ENCODE measurements at places on chromosomes 16 and 17. TPM values are rescaled to one million over a fixed set of nuclear protein-coding genes. Genes with fewer than 3 reads are reported as not detected.

- H3K27me3 ChIP-seq, result no peaks in the 10 kb centered on the region
- no peaks in the 10 kb centered on the region for H3K4me1 ChIP-seq
- H3K4me3 ChIP-seq, result no peak overlapping the region
- no peak overlapping the region for H3K27ac ChIP-seq
- H3K36me3 ChIP-seq, result no peaks in the 10 kb centered on the region
- DNase-seq, result no peak
Measured at GRCh38 chr17:62643496-62643895, 16.0 kb downstream of the MRC2 start.

The GJD3 gene
- total RNA-seq, result 0.56 TPM

The KRTAP3-1 gene
- not detected for total RNA-seq

DNA sequence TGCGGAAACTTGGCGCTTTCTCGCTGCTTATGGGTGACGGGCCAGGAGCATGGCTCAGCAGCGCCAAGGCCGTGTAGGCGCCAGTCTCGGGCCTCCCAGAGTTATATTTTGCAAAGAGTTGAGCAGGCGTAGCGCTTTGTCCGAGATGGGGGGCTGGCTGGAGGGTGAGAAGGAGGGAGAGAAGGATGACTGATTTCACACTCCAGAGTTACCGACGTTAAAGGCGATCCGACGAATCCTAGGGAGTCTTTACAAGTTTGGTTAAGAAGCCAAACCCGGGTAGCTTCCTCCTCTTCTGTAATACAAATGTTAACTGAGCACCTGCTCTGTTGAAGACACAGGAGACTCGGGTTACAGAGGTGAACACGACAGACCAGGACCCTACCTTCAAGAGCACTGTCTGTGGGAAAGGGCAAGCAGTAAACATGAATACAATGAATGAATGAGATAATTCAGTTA, 782 bp downstream of the POLR2A start:
- H3K27ac ChIP-seq, result peak overlapping the region; percentile 100
- H3K4me3 ChIP-seq, result peak overlapping the region; percentile 8
- H3K36me3 ChIP-seq, result no peaks in the 10 kb centered on the region
- no peaks in the 10 kb centered on the region for H3K27me3 ChIP-seq
- no peak for DNase-seq

The C17orf107 gene
- 3.1 TPM for total RNA-seq

GRCh38 chr17:52674686-52675085, 516.2 kb upstream of the CA10 start:
- H3K36me3 ChIP-seq, result no peaks in the 10 kb centered on the region
- no peak for DNase-seq
- H3K4me3 ChIP-seq, result no peak overlapping the region
- no peaks in the 10 kb centered on the region for H3K4me1 ChIP-seq
- H3K27me3 ChIP-seq, result no peaks in the 10 kb centered on the region

- H3K36me3 ChIP-seq, result no peaks in the 10 kb centered on the region
- H3K4me3 ChIP-seq, result no peak overlapping the region
- no peak for DNase-seq
Measured at GRCh38 chr17:73048170-73048569, 44.3 kb downstream of the SLC39A11 start.

DNA sequence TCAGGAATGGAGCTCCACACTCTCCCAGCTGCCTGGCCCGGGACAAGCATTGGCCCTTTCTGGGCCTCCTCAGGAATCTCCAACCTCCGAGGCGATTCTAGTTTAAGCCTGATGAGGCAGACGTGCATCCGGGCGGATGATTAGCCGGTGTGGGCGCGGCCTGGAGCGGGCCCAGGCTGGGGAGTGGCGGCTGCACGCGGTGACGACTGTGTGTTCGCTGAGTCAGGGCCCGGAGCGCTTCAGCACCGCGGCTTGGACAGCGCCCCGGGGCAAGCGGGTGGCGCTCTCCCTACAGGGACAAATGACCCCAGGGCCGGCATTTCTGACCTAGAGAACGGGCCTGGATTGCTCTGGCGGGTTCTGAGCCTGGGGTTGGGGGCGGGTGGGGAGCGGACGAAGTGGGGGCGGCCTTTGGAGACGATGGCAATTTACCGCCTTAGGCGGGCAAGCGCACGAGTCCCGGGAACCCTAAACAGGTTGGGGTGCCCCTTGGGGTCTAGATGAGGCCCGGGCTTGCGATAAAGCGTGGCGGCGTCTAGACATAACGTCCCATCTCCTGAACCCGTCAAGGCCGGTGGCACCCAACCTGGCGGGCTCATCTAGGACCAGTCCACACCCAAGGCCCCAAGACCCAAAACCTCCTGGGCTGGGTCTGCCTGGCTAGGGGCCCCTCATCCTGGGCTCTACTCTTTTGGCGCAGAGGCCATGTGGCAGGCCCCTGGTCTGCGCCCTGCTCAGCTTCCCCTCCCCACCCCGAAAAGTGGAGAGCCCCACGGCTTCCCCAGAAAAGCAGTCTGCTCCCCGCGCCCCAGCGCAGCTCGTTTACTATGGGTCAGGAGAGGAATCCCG, 22.3 kb upstream of the ZNHIT3 start:
- no peak overlapping the region for H3K4me3 ChIP-seq
- DNase-seq, result peak; percentile 83
- no peaks in the 10 kb centered on the region for H3K4me1 ChIP-seq
- no peaks in the 10 kb centered on the region for H3K36me3 ChIP-seq

DNA sequence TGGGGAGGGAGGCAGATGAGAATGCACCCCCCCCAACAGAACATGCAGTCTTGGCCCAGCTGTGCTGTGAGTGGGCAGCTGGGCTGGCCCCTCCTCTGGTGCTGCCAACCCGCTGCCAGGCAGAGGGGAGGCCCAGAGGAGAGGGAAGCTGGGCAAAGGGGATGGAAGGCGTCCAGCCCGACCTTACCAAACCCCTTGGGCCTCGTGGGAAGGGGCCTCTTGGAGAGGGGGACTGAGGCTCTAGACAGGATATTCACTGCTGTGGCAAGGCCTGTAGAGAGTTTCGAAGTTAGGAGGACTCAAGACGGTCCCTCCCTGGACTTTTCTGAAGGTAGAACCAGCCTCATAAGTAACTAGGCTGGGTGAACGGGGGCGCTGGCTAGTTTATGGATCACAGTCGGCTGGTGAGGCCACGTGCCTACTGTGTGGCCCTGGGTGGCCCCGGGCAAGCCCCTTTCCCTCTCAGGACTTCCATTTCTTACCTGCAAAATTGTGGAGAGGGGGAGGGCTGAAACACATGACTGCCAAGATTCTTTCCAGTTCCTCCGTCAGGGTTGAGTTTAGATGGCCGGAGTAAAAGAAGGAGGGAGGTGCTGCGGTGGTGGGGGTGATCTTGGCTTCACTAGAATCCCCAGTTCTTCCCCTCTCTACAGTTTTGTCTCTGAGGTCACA, 857 bp upstream of the STAT5A start:
- no peak for DNase-seq
- no peaks in the 10 kb centered on the region for H3K4me1 ChIP-seq
- peak overlapping the region; percentile 70 for H3K27ac ChIP-seq
- H3K36me3 ChIP-seq, result no peaks in the 10 kb centered on the region
- peak overlapping the region; percentile 71 for H3K4me3 ChIP-seq

DNA sequence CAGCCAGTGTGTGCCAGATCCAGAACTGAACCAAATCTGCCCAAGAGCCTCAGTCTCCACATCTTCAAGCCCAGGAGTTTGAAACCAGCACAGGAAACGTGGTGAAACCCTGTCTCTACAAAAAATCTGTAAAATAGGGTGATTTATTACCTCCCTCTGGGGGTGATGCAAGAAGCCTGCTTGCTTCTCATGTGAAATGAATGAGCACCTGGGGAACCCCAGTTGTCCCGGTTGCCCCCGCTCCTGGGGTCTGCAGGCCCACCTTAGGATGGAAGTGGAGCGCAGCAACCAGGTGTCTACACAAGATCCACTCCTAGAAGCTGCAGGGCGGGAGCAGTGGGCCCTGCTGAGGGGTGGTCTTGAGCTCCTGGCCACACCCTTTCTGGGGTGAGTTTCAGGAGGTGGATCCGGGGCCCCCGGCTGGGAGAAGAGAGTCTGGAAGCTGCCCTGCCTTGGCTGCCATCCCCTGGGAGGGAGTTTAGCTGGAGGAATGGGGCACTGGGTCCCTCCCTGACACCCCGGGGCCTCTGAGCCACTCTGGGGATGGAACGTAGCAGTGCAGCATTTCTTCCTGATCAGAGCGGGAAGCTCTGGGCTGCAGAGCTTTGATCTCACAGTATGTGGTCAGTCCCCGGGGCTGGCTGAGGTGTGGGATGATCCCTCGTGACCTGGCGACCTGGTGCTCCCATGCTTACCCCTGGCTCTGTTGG, 117.8 kb downstream of the RAB11FIP4 start:
- DNase-seq, result no peak
- H3K36me3 ChIP-seq, result no peaks in the 10 kb centered on the region
- H3K27ac ChIP-seq, result peak overlapping the region; percentile 6
- H3K4me1 ChIP-seq, result peaks cover 25% of the 10 kb centered on the region
- no peak overlapping the region for H3K4me3 ChIP-seq

Measured in pancreas (tissue), 10 donors.